ENCODE measurements at places on chromosomes 1 and 21.

DNA sequence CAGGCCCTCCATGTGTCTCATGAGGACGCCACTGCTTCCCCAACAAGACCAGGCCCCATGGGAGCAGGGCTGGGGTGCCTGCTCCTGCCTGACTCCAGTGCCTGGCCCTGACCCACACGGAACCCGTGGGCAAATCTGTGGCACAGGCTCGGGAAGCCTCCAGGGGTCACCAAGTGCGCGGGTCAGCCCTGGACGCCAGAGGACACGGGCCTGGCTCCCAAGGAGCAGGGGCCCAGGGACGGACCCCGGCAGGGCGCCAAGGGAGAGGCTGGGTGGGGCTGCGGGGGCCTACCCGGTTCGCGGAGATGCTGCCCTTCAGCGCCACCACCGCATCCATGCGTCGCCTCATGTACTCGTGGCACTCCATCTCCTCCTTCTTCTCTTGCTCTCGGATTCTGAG, 31.9 kb downstream of the CFAP74 start:
- DNase-seq, result no peak

DNA sequence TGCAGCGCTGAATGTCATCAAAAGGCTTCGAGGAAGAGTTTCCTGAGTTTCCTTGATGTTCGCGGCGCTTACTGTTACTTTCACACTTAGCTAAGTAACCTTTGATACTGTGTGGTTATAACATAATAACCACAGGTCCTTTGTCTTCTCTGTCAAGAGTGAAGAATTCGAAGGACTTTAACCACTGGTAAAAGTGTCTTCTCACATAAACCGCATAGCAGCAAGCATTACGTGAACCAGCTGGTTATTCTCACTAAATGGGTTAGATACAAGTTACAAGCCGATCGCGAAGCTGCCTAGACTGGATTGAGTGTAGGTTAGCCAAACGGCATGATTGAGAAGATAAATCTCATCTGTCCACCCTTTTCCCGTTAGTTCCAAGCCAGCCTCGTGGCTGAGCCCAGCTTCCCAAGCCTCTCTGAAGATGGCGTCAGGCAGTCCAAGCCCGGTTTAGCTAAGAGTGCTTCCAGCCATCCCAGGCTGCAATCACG, 18.3 kb upstream of the IFNGR2 start:
- DNase-seq, result peak; percentile 29

- DNase-seq, result no peak
These were observed 59.0 kb downstream of the BRINP2 start for GRCh38 chr1:177229781-177230180.

GRCh38 chr1:46039571-46040052, 92.8 kb downstream of the PIK3R3 start:
- DNase-seq, result no peak

- no peak for DNase-seq
These were observed 8.1 kb downstream of the CELA2B start for GRCh38 chr1:15483971-15484370.

- DNase-seq, result no peak
These were observed 25.3 kb downstream of the PTP4A2 start for GRCh38 chr1:31912839-31913239.

GRCh38 chr1:185284116-185284515, 32.9 kb downstream of the IVNS1ABP start:
- no peak for DNase-seq

DNA sequence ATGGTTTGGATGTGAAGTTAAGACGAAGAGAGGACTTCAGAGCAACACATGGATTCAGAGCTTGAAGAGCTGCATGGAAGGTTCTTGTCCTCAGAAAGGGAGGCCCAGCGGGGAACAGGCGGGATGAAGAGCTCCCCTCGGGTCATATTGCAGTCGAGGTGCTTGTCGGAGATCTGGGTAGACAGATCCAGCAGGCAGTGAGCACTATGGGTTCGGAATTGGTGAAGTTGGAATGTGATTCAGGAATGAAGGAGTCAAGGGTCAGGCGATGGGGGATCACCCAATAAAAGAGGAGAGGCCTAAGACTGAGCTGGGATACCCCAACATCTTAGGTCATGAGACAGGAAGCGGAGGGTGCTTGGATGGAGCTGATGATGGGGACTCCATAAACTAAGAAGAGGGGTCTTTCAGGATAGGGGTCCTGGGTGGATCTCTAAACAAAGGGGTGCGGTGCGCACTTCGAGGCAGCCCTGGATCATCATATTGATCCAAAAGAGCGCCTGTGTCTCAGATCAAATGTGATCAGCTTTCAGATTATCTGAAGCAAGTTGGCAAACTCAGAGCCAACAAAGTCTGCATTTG, 176.3 kb upstream of the VAMP3 start:
- DNase-seq, result no peak

GRCh38 chr1:14486401-14487201, 111.9 kb upstream of the KAZN start:
- no peak for DNase-seq
